ENCODE measurements at places on chromosomes 12 and 14.

DNA sequence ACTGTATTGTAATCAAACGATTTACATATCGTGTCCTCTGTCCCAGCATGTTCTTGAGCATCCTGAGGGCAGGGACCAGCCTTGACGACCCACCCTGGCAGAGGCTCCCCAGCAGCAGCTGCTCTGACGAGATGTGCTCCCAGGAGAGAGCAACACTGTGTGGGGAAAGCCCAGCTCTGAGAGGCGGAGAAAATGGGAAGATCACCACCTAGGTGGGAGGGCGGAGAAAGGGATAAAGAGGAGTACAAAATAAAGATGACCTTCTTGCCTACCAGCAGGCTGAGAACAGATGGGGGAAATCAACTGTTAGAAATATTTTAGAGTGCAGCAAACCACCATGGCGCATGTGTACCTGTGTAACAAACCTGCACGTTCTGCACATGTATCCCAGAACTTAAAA, 71.5 kb upstream of the CAPRIN2 start:
- DNase-seq = no peak

DNA sequence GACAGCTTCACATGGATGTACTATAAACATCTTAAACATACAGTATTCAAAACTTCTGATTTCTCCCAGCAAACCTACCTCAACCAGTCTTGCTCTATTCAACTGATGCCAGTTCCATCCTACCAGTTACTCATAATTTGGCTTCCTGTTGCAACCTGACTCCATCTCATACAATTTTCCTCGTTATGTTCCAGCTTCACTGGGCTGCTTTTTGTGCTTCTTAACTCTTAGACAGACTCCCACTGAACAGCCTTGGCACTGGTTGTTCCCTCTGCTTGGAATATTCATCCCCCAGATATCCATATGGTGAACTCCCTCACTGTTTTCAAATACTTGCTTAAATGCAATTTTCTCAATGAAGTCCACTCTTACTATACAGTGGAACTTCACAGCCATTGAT, 249.2 kb downstream of the AEBP2 start:
- DNase-seq = no peak

GRCh38 chr14:89856871-89857345, 97.6 kb downstream of the EFCAB11 start:
- DNase-seq = no peak

DNA sequence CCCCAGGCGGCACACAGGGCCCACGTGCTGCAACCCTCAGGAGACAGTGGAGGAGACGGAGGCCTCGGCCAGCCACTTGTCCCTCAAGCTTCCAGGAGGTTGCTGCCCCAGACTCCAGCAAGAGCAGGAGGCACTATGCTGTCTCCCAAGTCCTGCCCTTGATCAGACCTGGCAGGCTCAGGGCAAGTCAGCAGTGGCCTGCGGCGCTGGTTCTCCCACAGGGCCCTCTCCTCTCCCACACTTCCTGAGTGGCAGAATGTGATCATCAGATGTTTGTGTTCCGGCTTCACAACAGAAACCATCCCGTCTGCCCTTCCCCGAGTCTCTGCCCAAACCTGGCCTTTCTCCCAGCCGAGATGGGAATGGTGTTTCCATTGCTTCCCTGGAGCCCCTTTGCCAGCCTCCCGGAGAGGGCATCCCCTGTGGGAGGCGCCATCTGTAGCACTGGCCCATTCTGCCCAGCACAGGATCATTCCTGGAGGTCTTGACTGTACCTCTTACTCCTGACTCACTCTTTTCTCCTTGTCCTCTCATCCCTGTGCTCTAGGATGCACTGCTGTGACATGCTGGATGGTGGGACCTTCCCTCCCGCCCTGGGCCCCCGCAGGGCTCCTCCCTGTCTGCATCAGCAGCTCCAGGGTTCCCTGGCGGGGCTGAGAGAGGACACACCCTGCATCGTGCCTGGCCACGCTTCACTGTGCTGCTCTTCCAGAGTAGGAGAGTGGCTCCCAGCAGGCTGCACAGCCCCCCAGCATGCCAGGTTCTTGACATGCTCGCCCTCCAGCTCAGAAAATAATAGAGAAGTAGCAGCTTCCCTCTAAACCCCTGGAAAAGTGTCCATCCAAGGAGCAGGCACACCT, 114.7 kb upstream of the FKBP4 start:
- no peak for DNase-seq

GRCh38 chr12:127722611-127723010, 544.4 kb upstream of the TMEM132C start:
- DNase-seq = no peak

GRCh38 chr12:56028511-56029165, 7.8 kb downstream of the IKZF4 start:
- DNase-seq = no peak

- DNase-seq = no peak
Observed at GRCh38 chr14:95862243-95862642, 14.4 kb upstream of the TUNAR start.

- DNase-seq = no peak
Observed at GRCh38 chr14:58584383-58584782, 53.4 kb upstream of the DACT1 start.

GRCh38 chr14:90140298-90140955, 78.6 kb downstream of the KCNK13 start:
- no peak for DNase-seq

DNA sequence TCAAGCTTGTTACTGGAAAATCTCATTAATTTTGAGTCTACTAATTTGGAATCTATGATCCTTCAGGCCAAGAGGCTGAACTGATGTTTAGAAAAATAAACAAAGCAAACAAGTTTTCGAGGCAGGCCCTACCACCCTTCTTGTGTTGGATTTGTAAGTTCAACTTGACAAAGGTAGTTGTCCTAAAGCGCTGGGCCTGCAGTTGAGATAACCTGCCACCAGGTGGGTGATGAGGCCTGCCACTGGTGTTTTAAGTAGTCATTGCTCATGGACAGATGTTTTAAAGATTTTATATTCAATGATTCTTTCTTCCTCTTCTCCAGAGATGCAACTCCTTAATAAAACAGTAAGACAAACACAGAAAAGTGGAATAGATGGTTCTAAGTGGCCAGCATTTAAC, 19.4 kb downstream of the ACVRL1 start:
- peak; percentile 42 for DNase-seq

DNA sequence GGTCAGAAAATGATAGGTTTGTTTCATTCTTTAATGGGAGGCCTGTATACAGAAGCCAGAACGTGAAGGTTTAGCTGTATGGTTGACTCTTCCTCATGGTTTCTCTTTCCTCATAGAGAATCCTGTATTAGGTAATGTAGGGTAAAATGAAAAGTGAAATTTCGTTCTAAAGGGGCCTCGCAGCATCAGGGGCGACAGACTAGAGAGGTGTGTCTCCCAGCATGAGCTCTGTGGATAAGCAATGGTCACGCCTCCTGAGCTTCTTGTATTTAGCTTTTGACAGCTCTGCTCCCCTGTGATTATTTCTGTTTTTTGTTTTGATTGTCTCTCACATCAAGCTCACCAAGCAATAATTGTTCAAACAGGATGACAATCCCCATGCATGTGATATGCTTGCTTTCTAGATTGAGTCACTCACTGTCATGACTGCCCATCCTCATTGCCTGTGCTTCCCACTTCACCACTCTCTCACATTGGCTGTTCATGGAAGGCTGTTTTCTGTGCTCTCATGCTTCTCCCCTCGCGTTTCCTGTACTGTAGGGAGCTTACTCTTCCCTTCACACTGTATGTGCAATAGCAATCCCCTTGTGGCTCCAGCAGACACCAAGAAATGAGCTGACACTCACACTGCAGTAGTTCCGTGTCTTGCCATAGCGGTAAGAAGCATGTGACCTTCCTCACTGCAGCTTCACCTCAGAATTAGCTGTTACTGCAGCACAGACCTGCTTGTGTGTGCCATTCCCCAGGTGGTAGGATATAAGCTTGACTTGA, 44.0 kb downstream of the RAD52 start:
- DNase-seq = no peak

- DNase-seq = no peak
Observed at GRCh38 chr12:23843958-23844357, 105.5 kb downstream of the SOX5 start.

DNA sequence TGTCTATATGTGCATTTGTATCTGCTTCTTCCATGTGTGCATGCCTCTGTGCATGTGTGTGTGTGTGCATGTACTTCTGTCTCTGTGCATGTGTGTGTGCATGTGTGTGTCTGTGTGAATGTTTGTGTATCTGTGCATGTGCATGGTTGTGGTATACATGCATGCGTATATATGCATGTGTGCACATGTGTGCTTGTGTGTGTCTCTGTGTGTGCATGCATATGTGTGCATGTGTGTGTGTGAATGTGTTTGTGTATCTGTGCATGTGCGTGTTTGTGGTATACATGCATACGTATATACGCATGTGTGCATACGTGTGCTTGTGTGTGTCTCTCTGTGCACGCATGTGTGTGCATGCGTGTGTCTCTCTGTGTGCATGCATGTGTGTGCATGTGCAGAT, 363.2 kb upstream of the SFSWAP start:
- DNase-seq = no peak

- DNase-seq = no peak
Observed at GRCh38 chr12:21991526-21991925, 50.3 kb upstream of the ABCC9 start.

DNA sequence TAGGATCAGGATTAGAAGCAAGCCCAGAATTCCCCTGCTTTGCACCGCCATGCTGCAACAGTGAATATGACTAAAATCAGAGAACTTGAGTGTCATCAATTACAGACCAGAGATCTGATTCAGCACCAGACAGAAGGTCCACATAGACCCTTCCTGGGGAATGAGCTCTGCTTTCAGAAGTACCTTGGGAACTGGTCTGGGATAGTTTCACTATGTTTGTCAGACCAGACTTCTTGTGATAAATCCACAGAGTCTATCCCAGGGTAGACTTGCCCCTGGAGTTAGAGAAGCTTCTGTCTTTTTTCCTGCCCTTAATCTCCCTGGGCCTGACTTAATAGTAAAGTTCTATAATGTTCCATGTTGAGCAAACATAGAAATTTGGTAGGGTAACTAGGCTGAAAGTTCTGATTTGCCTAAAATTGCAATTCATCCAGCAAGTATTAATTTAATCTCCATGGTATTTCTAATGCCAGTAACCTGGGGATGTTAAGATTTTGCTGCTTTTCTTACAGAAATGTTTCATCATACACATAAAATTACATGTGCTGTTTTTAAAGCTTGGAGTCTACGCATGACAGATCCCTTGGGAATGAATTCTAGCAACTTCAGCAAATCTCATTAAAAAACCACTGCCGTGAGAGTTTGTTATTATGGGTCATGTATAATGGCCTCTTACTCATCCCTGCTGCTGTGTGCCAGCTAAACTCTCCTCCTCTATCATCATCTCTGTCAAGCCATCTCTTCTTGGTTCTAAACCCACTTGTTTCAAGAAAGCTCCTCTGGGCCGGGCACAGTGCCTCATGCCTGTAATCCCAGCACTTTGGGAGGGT, 61.3 kb upstream of the METAP2 start:
- no peak for DNase-seq

DNA sequence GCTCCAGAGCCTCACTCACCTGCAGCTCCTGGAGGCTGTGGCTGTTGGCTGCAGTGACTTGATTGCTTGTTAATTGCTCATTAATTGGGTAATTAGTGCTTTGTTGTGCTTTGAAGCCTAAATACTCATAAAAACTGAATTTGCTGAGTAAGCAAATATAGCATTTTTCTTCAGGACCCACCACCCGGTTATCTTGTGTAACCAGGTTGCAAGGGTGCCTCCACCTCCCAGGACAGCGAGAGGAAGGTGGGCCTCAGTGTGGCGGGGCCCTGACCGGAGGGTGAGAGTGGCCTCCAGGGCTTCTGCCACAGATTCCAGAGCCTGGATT, 48.7 kb downstream of the FBRSL1 start:
- DNase-seq = no peak

DNA sequence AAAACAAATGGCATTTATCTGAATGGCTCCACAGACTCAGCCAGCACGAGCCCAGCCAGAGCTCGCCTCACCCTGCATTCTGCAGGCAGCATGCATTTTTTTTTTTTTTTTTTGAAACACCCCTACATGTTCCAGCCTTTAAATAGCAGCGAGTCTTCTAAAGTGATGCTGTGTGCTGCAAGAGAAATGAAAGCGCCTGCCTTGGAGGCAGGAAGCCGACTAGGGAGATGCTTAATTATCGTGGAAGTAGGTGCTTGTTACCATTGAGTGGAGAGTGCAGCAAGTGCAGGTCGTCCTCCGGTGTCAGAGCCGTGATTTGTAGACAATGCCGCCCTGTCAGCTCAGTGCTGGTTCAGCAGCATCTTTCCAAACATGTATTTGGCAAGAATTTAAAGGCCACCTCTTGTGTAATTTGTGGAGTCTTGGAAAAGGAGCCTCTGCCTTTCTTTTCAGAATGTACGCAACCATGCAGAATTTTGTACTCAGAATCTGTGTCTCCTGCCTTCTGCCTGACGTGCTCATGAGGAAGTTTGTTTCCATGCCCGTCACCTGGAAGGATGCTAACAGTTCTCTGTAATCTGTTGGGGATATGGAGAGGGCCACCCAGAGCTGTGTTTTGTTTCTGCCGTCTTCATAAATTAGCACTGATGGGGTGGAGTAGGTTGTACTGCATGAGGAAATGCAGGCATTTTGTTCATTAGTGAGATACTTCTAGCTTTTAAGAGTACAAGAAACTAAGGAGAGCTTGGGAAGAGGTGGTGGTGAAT, 345.9 kb upstream of the RGS6 start:
- no peak for DNase-seq

- DNase-seq = no peak
Observed at GRCh38 chr14:102980409-102980810, 57.9 kb downstream of the AMN start.

DNA sequence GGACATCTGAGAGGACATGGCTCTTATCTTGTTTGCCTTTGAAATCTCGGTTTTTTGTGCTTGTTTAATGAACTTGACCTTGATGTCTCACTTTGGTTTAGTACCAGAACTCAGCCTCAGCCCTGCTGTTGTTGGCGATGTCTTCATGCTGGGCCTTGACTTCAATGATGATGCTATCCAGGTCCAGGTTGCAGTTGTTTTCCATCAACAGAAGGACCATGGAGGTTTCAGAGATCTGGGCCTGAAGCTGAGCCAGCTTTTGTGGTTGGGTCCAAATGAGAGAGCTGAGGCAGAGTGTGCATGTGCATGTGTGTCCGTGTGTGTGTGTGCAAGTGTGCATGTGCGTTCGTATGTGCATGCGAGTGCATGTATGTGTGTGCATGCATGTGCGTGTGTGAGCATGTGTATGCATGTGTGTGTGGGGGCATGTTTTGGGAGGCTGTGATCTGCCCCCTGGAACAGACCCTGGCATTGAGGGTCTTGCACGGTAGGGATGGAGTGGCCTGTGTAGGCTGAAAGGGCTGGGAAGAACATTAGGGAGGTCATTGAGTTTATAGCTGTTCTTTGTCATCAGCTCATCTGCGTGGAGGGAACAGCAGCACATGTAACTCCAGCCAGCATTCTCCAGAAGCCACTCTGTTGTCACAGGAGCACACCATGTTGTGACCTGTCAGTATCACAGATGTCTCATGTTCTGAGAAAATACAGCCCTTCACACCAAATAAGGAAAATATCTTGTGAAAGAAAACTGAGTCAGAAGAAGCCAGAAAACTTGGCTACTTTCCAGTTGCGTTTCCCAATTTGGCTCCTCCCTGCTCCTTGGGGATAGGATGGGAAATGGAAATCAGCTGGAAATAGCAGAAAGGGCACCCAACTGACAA, 10.0 kb upstream of the KRT82 start:
- no peak for DNase-seq

Measured in stimulated activated CD4-positive, alpha-beta T cell treated with anti-CD3 and anti-CD28 coated beads, Interleukin-2, amount 100 ng/mL, for 48 hours (primary cell).